Stimulated activated CD4-positive, alpha-beta T cell treated with anti-CD3 and anti-CD28 coated beads, TNF-alpha, amount 100 ng/mL, for 48 hours (primary cell): ENCODE measurements at places on chromosomes 13 and 19.

DNA sequence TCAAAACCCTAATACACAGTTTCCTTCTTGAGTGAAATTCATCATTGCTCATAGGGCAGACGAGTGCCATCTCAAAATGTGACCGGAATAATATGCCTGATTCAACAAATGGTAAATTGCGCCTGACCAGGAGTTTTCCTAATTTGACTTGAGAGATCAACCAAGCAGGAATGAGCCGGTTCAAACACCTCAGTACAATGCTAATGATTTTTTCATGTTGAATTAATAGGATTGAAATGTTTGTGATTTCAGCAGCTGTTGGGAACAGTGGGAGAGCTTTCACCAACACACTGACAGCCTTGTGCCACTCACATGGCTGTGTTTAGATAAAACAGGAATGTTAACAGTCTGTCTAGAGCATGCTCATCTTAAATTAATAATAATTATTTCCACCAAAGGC lies 484.8 kb downstream of the PCDH9 start:
- DNase-seq = no peak

DNA sequence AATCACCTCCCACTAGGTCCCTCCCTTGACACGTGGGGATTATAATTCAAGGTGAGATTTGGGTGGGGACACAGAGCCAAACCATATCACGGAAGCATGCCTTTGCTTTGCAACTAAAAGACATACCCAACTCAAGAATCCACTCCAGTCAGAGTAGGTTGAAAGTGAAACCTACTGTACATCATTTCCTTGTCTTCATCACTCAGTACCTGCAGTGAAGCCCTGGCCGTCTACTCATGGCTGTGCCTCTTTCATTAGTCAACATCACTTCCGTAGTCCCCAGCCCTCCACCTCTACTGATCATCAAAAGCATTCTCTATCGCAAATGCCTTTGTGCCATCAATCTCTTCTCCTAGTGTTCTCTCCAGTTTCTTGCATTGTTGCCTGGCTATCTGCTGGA lies 343.1 kb upstream of the ARGLU1 start:
- no peak for DNase-seq

DNA sequence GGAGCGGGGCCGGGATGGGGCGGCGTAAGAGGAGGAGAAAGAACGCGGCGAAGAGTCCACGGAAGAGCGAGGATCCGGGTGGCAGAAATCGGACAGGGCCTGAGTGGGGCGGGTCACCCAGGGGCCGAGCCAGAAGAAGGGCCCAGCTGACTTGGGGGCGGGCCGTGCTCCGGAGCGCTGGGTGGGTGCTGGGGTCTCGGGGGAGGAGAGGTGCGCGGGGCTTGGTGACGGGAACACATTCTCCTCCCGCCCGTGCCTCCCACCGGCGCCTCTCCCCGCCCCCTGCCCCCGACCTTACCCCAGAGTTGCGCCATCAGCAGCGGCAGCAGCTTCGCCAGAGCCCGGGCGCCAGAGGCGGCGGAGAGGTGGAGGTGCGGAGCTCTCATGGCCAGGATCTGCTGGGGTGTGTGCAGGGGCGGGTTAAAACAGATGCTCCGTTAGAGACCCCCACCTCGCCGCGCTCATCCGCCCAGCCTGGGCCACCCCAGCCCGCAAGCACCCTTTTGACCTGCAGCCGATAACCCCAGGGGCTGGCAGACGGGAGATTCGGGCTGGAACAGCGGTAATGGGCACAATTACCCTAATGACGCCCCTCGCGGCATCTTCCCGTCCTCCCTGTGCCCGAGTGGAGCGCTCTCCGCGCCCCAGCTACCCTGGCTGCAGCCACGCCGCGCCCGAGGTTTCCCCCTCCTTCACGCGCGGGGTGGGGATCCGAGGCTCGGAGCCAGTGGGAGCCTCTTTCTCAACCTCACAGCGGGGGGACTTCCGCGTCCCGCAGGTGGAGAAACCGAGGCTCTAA lies 565 bp downstream of the KLK10 start:
- DNase-seq = no peak

DNA sequence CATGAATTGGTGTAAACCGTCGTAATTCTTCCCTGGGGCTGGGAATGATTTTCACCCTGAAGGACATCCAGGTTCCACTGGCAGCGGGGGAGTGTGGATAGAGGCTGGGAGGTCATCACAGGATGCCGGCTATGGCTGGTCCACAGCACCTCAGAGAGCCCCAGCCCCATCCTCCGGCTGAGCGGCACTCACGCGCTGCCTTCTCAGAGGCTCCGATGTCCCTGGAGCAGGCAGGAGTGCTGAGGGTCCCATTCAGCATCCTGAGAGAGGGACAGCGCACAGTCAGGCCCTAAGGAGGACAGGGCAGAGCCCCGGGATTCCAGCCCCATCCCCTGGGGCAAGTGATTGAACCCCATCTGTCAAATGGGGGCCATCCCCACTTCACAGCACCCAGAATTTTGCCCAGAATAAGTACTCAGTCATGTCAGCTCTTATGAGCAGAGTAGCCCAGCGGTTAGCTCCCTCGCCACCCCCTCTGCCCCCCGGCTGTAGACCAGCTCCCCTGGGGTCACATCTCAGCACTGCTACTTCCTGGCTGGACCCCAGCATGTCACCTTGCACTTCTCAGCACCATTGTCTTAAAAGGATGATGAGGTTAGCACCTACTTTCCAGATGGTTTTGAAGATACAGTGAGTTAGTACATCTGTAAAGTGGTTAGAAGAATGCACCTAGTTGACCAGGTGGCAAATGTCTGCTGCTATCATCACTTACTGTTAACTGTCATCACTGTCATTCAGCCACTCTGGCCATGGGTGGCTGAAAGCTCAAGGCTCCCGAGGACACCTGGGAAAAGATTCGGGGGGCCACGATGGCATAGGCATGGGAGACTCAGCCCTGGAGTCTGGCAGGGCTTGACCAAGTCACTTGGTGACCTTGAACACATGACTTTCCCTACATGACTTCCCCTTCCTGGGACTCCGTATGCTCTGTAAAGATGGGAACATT lies 11.9 kb downstream of the GRAMD1A start:
- DNase-seq = no peak

- no peak for DNase-seq
Observed at GRCh38 chr19:48746738-48747575, at the start of gene IZUMO1. Gene IZUMO1, minus strand, starts transcription at chr19:48746909. Its CDS starts 1,050 bp downstream, at chr19:48745859.

- DNase-seq = no peak
Observed at GRCh38 chr13:30108913-30109237, 198.5 kb downstream of the KATNAL1 start.

- no peak for DNase-seq
Observed at GRCh38 chr13:39306639-39307589, 268.7 kb downstream of the NHLRC3 start.

DNA sequence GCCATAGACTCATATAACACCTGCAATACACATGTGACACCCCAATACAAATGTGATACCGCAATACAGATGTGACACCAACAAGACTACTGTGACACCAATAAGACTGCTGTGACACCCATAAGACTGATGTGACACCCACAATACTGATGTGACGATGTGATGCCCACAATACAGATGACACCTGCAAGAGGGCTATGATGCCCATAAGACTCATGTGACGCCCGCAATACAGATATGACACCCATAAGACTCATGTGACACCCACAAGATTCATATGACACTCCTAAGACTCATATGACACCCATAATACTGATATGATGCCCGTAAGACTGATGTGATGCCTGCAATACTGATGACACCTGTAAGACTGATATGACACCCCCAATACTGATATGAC lies 113.0 kb downstream of the MRPL57 start:
- DNase-seq = no peak

DNA sequence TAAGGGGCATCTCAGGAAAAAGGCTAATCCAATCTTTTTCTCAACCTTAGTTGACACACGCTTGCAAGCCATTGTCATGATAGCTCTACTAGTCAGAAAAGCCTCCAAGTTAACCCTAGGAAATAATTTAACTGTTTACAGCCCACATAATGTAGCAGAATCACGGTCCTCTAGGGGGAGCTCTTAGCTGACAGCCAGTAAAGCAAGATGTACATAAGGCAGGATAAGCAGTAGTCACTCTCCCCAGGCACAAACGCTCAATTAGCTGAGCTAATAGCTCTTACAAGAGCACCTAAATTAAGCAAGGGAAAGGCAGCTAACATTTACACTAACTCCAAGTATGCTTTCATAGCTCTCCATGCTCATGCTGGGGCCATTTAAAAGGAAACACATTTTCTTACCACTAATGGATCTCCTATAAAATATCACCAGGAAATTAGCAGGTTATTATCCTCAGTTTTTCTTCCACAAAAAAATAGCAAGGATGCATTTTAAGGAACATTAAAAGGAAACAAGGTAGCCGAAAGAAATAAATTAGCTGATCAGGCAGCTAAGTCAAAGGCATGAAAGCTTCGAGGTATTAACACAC lies 33.7 kb upstream of the ZSCAN5A start:
- peak; percentile 6 for DNase-seq

DNA sequence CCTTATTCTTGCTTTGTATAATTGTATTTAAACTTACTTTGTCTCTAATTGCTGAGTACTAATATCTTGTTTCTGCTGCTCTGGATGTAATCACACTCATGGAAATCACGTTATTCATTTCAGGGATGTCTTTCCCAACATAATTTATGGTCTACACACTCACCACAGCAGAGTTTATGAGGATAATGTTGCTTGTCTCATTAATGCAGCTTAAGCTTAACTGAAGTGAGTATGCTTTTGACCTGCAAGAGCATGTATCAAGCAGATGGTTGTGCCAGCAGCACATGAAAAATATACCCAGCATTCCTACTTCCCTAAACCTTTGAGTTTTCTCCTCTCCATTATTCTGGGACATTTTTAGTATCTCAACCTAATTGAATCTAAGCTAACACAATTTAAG lies 1080.9 kb downstream of the SLITRK5 start:
- no peak for DNase-seq

DNA sequence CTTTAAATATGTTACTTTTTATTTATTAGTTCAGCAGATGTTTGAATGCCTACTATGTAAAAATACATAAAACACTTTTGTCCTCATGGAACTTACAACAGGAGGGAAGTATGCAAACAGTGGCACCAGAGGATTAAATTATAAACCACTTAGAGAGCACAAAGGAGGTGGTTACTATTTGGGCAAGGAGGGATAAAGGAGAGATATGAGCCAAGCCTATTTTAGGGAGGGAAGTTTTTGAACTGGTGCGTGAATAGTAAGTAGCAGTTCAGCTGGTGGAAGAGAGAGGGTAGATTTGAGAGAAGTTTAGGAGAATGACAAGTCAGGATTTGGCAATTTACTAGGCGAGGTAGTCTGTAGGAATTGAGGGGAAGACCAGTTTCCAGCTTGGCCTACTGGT lies 8.6 kb downstream of the AKAP11 start:
- no peak for DNase-seq

- no peak for DNase-seq
Observed at GRCh38 chr19:29371251-29372090, 154.3 kb upstream of the VSTM2B start.

- DNase-seq = no peak
Observed at GRCh38 chr13:20035130-20035529, 76.6 kb downstream of the ZMYM2 start.
